ENCODE measurements at places on chromosomes 5 and 9. TPM values are rescaled to one million over a fixed set of nuclear protein-coding genes. Genes with fewer than 3 reads are reported as not detected.

Gene PCDHGA11
- total RNA-seq = 5.0 TPM

Gene DBN1
- total RNA-seq = 30.7 TPM

Gene GDA
- not detected for total RNA-seq

Gene PTGS1
- total RNA-seq = 4.5 TPM

Gene TLX3
- total RNA-seq = not detected

Gene IL13
- total RNA-seq = not detected

Gene IRX2
- total RNA-seq = 69.4 TPM

Gene TEX48
- total RNA-seq = not detected

Gene STPG3
- not detected for total RNA-seq

Measured in breast epithelium (tissue), 4 donors.